ENCODE measurements at places on chromosomes 6 and 20.

DNA sequence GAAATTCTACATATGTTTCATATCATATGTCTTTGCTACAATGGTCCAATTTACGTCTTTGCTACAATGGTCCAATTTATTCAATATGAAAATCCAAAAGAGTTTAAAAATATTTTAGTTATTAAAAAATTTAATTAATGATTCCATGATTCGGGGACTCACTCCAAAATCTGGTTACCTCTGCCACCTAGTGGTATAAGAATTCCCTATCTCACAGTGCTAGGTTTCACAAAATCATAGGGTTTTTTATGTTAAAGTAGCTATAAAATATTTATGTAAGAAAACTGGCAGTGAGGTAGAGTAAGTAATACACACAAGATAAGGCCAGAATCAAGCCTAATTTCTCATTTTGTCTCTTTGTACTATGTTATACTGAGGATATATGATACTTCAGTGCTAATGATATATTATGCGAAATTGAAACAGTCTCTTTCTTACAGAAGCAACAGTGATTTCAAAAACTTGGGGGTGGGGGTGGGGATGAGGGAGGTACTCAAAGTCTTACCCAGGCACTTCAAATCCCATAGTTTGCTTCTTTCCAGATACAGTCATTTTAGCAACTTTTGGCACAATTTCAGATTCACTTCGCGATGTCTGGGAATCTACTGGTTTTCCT, 52.3 kb downstream of the HBS1L start:
- H3K4me1 ChIP-seq: peaks cover 11% of the 10 kb centered on the region
- H3K36me3 ChIP-seq: peaks cover 1% of the 10 kb centered on the region
- H3K27ac ChIP-seq: peak overlapping the region; percentile 88
- H3K27me3 ChIP-seq: no peaks in the 10 kb centered on the region
- H3K4me3 ChIP-seq: no peak overlapping the region

DNA sequence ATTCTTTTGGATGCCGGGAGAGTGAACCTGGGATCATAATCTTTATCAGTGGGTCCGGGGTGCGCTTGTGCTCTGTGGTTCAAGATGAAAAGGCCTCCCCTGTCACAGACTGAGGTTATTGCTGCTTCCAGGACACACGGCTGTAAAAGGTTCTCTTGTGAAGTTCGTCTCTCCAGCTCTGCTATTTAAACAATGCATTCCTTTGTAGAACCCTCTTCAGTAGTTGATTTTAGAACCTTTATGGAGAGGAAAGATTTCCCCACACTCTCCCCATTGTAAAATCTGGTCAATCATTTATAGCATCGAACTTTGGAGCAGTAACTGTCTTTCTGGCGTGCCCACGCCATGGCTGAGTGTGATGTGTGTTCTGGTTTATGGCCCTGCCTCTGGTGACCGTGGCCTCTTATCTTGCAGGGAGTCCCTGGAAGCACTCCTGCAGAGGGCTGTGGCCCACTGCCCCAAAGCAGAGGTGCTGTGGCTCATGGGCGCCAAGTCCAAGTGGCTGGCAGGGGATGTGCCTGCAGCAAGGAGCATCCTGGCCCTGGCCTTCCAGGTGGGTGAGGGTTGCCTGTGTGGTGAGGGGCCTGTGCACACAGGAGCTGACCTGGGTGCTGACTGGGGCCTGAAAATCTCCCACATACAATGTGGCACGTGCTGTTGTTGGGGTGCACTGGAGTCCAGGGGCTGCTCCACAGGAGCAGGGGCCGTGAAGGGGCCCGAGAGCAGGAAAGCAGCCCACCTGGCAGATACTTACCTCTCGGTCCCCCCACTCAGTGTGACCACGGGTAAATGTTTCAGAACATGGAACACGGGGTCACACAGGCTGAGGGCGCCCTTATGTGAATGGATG, 11.6 kb upstream of the C20orf204 start:
- H3K4me3 ChIP-seq: no peak overlapping the region
- no peaks in the 10 kb centered on the region for H3K4me1 ChIP-seq
- H3K27ac ChIP-seq: no peak overlapping the region

DNA sequence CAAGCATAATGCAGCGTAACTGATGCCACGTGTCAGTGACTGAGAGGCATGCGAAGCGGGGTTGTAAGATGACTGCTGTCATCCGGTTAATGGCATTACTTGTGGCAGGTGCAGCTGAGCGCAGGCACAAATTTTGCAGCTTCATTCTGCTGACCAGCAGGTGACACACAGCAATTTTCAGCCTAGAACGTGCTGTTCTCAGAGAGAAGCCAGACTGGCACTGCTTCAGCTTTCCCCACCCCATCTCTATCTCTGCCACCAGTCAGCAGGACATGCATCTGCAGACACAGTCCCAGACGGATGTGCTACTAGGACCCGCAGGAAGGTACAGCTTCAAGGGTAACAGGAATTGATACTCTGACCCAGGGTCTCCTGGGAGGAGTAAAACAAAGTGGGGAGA, 221.8 kb downstream of the KIF16B start:
- no peak overlapping the region for H3K27ac ChIP-seq
- H3K36me3 ChIP-seq: no peaks in the 10 kb centered on the region
- no peaks in the 10 kb centered on the region for H3K27me3 ChIP-seq
- H3K4me1 ChIP-seq: no peaks in the 10 kb centered on the region
- no peak for DNase-seq

- H3K4me1 ChIP-seq: peaks cover 32% of the 10 kb centered on the region
- peak overlapping the region; percentile 96 for H3K27ac ChIP-seq
- H3K36me3 ChIP-seq: no peaks in the 10 kb centered on the region
- DNase-seq: no peak
- no peaks in the 10 kb centered on the region for H3K27me3 ChIP-seq
- H3K4me3 ChIP-seq: peak overlapping the region; percentile 81
Observed at GRCh38 chr6:151388997-151389617, 2.3 kb downstream of the ZBTB2 start.

DNA sequence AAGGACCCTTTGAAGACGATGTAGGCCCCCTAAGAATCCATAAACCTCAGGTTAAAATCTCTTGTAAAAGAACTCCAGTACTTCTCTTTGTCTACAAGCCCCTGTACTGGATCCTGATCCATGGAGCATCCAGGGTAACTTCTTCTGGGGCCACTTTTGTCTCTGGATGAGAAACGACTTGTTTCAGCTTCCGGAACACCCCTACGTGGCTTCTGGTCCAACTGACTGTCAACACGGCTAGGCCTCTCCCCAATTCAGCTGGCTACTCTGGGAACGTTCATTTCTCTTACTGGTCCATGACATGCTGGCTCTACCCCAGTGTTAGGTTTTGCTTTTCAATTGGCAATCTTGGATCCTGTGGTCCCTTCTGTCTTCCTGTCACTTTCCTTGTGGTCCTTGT, 198.0 kb downstream of the BACH2 start:
- H3K27me3 ChIP-seq: no peaks in the 10 kb centered on the region
- no peak for DNase-seq
- no peak overlapping the region for H3K4me3 ChIP-seq
- H3K36me3 ChIP-seq: no peaks in the 10 kb centered on the region

- no peak for DNase-seq
- H3K4me1 ChIP-seq: peaks cover 31% of the 10 kb centered on the region
- H3K36me3 ChIP-seq: no peaks in the 10 kb centered on the region
- H3K27ac ChIP-seq: peak overlapping the region; percentile 86
Observed at GRCh38 chr20:48825566-48825920, 2.3 kb downstream of the PREX1 start.

- no peak for DNase-seq
- no peaks in the 10 kb centered on the region for H3K4me1 ChIP-seq
- H3K36me3 ChIP-seq: no peaks in the 10 kb centered on the region
- H3K4me3 ChIP-seq: no peak overlapping the region
- H3K27ac ChIP-seq: no peak overlapping the region
Observed at GRCh38 chr20:13396022-13396421, 174.9 kb downstream of the ISM1 start.

DNA sequence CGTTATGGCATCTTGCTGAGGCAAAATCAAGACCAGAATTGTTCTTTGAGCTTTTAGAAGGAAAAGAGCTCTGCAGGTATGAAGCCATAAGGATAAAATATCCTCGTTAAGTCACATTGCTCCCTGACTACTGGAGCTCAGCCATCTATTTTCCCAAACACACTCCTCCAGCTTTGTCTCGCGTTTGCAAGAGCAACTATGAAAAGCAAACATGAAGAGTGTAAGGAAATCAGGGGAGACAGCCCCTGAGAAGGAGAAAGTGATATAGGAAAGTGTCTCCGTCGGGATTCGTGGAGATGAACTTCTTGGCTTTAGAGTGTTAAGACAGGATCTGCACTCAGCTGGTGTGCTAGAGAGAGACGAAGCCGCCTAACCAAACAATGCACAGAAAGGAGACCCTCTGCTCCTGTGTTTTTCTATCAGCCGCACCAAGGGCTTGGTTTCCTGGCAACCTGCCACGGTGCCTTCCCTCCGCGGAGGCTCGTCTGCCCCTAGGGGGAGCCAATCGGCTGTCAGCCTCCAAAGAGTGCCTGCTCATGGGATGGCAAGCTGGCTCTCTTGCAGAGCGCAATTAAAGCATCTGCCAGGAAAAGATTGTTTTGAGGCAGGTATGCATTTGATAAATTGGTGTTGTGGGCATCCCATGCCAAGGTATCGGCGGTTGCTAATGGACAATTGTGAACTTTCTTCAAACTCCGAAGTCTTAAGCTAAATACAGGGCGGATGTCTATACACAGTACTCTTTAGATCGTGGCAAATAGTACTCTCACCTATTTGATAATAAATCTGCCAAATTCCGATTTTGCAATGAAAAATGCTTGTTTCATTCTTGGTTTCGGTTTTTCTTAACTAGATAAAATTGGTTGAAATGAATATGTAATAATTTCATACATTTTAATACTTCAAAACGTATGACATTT, 603.2 kb downstream of the RNF144B start:
- no peak for DNase-seq
- H3K27ac ChIP-seq: no peak overlapping the region
- no peaks in the 10 kb centered on the region for H3K4me1 ChIP-seq

DNA sequence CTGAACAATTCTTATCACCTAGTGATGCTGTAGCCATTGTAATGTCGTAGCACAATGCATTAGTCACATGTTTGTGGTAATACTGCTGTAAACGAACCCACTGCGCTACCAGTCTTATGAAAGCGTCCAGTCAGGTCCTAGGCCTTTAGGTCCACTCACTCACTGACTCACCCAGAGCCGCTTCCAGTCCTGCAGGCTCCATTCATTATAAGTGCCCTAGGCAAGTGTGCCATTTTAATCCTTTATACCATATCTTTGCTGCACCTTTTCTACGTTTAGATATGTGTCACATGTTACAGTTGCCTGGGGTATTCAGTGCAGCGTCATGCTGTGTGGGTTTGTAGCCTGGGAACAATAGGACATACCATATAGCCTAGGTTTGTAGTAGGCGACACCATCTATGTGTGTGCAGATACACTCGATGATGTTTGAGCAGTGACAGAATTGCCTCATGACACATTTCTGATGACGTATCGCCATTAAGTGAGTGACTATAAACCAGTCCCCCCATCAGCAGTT, 15.4 kb downstream of the IGF2R start:
- H3K27ac ChIP-seq: no peak overlapping the region
- peaks cover 36% of the 10 kb centered on the region for H3K4me1 ChIP-seq
- no peak for DNase-seq
- no peaks in the 10 kb centered on the region for H3K27me3 ChIP-seq
- no peaks in the 10 kb centered on the region for H3K36me3 ChIP-seq
- H3K4me3 ChIP-seq: no peak overlapping the region

DNA sequence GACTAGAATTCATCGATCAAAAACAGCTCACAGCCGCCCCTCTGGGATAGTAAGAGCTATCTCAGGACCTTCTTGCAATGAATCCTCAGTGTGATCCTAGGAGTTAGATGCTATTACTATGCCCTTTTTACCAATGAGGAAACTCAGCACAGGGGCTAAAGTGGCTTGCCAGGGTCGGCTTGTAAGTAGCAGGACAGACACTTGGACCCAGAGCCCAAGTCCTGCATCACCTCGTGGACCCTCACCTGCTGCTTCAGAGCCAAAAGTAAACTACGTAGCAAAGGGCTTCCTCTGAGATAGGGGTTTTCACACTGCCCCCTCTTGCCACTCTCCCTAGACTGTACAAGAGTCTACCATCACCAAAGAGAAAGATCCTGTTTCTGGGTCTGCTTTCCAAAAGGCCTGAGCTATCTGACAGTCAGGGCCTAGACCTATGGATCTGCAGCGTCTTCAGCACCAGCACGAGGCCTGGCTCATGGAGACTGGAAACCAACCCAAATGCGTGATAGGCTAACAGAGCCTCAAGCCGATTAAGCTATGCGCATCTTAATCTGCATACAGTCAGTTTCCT, 172.3 kb downstream of the ANKRD60 start:
- H3K27ac ChIP-seq: no peak overlapping the region
- H3K27me3 ChIP-seq: no peaks in the 10 kb centered on the region

- peaks cover 2% of the 10 kb centered on the region for H3K36me3 ChIP-seq
- no peak for DNase-seq
- no peaks in the 10 kb centered on the region for H3K4me1 ChIP-seq
- H3K27ac ChIP-seq: no peak overlapping the region
Observed at GRCh38 chr6:5248302-5249098, 12.2 kb downstream of the LYRM4 start.

- no peak for DNase-seq
- no peak overlapping the region for H3K27ac ChIP-seq
- no peak overlapping the region for H3K4me3 ChIP-seq
- peaks cover under 1% of the 10 kb centered on the region for H3K27me3 ChIP-seq
- no peaks in the 10 kb centered on the region for H3K4me1 ChIP-seq
- H3K36me3 ChIP-seq: no peaks in the 10 kb centered on the region
Observed at GRCh38 chr20:57904314-57905105, 194.7 kb upstream of the PMEPA1 start.
